MV-4-11 (cell line): ENCODE measurements at places on chromosomes 13 and 19.

GRCh38 chr19:13010992-13011652 is 15.8 kb downstream of the NFIX start:
- no peak for DNase-seq

DNA sequence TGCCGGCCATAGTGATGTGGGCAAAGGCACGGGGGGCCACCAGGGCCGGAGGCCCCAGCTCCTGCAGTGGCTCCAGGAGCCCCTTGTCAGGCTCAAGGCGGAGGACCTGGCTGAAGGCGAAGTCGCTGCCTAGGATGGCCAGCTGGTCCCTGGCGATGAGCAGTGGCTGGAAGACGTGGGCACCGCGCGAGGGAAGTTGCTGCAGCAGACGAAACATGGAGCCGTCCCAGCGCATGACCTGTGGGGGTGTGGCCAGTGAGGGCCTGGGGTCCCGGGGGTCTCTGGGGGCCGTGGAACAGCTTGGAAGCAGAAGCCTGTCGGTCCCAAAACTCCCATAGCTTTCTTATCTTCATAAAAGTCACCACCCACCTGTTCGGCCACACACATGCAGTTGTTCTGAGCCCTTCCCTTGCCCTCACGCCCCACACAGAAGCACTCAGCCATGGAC is 9.6 kb downstream of the LGI4 start:
- no peak for DNase-seq

DNA sequence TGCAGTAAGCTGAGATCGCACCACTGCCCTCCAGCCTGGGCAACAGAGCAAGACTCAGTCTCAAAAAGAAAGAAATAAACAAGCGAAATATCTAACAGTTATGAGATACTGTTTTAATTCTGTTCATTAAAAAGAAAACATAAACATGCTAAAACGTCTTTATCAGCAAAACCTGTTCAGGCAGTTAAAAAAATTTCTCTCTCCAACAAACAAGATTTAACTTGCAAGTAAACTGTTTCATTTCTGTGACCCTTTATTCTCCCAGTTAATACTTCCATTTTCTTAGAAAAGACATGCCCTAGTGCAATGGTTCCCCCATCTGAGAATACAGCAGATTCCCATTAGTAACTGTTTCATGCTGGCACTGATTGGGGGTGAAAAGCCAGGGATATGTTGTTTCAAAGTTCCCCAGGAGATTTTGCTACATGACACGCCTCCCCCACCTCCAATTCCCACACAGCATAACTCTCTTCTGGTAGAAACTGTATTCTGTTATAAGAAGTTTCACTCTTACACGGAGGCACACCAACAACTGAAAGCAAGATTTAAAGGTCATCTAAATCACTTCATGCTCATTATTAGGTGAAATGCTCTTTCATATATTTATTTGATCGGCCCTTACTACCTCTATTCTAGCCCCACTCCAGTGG is 24.4 kb downstream of the ELF1 start:
- DNase-seq = no peak

- no peak for DNase-seq
Observed at GRCh38 chr19:10392120-10392519, 11.2 kb downstream of the CDC37 start.

GRCh38 chr13:107866032-107866940 is 349.1 kb downstream of the LIG4 start:
- no peak for DNase-seq

DNA sequence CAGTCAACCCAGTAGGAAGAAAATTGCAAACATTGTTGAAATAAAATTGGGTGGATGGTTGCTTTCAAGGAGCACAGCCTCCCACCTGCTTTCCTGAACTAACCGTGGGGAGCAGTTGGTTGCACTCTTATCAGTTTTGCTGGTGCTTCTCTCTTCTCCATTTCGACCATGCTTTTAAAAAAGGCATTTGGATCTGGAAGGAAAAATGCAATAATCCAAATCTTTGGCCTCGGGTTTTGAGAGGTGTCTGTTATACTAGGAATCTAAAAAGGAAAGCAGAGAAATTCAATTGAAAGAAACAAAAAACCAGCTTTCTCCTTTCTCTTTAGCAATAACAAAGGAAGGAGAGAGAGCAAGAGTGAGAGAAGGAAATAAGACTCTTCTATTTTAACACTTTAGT is 113.6 kb upstream of the ARGLU1 start:
- no peak for DNase-seq

GRCh38 chr19:58154287-58154678 is 3.7 kb upstream of the ZNF329 start:
- no peak for DNase-seq

- no peak for DNase-seq
Observed at GRCh38 chr19:42246143-42246921, 3.9 kb upstream of the GSK3A start.

- DNase-seq = no peak
Observed at GRCh38 chr19:41755328-41755913, at the start of gene CEACAM6. Gene CEACAM6 (plus strand): TSS chr19:41755530. CDS start chr19:41755639, 109 bp downstream.

- no peak for DNase-seq
Observed at GRCh38 chr19:42619271-42619670, 24.5 kb upstream of the CEACAM8 start.

DNA sequence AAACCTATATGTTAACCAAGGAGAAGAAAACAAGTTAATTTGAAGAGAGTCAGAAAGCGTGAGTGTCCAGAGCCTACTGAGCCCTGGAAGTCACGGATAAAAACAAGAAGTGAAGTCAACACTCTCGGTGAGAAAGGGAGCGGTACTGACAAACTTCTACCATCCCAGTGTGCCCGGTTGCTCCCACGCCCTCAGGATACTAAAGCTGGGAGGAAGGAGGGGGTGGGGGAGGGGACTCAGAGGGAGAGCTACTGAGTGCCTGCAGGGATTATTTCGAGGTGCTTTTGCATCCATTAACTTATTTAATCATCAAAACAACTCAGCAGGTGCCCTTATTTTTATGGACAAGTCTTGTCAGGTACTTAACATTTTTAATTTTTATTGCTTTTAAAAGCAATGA is 166.2 kb downstream of the ZIC5 start:
- no peak for DNase-seq

DNA sequence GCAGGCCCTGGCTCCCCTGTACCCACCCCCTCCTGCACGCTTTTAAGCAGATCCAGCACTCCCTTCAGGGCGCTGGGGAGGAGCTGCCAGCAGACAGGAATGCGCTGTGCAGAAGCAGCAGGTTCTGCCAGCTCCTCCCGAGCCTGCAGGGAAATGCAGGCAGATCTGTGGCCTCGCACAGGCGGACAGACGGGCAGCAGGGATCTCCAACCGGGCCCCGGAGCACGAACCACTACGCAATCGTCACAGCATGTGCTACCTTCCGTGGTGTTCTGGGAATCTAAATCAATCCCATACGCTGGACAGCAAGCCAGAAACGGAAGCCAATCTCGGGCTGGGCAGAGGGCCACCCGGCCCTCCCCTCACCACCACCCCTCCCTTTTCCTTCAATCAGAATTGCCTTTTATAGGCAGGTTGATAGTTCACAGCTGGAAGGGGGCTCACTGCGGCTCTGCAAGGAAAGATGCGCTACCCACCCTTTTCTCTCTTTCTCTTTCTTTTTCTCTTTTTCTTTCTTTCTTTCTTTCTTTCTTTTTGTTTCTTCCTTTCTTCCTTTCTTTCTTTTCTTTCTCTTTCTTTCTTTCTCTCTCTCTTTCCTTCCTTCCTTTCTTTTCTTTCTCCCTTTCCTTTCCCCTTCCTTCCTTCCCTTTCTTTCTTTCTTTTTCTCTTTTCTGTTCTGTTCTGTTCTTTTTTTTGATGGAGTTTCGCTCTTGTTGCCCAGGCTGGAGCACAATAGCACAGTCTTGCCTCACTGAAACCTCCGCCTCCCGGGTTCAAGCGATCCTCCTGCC is 99.9 kb downstream of the GNG7 start:
- no peak for DNase-seq

- DNase-seq = no peak
Observed at GRCh38 chr13:39588384-39588783, 14.6 kb downstream of the LHFPL6 start.

GRCh38 chr19:29662604-29663404 is 2.5 kb upstream of the PLEKHF1 start:
- peak; percentile 70 for DNase-seq

DNA sequence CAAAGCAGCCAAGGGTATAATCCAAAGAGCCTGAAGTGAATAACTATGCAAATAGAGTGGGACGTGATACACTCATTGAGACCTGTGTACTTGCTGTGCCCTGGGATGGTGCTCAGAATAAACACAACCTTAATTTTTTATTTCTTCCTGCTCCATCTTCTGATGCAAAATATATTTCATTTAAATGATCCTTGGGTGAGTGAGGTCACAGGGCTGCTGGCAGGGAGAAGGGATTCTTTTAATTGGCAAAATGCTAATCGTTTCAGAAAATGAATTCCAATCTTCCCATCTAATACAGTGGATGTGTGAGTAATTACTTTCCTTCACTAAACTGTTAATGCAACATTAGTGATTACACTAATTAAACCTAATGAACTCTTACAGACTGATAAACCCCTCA is 63.5 kb downstream of the SIAH3 start:
- DNase-seq = no peak

GRCh38 chr13:62038214-62038613 is 622.6 kb upstream of the PCDH20 start:
- DNase-seq = peak; percentile 67

DNA sequence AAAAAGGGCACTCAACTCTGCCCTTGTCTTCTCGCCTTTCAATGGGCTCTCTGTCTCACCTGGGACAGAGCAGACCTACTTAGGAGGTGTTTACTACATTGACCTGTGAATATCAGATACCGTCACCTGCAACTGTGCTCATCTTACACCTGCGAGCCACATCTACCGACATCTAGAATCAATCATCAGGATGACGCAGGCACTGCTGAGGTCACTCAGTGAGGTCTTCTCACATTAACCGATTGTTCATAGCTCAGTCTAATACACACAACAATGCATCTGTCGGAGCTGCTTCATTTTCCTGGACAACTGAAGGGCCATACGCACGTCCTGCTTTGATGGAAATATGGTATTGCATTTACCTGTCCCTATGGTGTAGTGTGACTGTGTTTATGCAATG is 211.9 kb downstream of the FGF9 start:
- no peak for DNase-seq

DNA sequence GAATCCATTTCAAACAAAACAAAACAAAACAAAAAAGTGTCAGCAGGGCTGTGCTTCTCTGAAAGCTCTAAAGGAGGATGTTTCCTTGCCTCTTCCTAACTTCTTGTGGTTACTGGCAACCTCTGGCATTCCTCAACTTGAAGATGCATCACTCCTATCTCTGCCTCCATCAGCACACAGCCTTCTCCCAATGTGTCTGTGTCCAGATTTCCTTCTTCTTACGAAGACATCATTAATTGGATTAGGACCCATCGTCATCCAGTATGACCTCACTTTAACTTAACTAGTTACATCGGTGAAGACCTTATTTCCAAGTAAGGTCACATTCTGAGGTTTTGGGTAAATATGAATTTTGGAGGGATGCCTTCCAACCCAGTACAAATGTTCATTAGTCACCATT is 33.8 kb upstream of the GTF2F2 start:
- DNase-seq = no peak
